ENCODE measurements at places on chromosomes 11 and 22.

GRCh38 chr22:29511126-29511862 is 31.3 kb downstream of the NEFH start:
- no peak for DNase-seq

DNA sequence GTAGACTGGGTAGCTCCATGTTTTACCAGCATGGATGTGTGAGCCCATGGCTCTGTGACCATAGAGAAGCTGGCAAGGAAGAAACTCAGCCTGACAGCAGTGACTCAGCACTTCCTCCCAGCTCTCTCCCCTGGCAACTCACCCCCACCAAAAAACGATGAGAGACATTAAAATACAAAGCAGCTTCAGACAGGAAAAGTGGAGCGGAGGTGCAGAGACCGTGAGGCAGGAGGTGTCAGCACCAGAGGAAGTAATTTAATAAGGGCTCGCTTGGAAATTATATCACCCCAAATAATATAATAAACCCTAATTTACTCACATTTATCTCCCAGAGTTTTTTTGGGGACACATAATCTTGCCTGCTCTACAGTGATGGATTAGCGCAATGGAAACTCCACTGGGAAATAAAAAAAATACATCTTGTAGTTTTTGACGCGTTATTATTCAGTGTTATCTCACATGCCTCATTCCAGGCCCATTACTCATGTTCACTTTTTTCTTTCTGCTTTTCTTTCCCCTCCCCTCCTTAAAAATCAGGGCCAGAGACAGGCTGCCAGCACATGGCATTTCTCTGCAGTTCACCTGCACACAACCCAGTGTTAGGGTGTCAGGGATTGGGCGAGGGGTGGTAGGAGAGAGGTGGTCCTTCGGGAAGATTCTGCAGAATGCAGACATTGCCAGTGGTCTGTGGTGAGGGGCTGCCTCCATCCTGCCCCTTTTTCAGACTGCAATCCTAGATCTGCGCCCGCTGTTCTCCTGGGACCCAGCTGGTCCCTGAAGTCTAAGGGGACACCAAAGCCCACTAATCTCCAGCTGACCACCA is 170.8 kb downstream of the BUD13 start:
- no peak for DNase-seq

GRCh38 chr11:15038963-15039362 is 34.4 kb upstream of the CALCB start:
- DNase-seq, result no peak

- no peak for DNase-seq
Measured at GRCh38 chr11:57474803-57475115, 14.4 kb downstream of the RTN4RL2 start.

DNA sequence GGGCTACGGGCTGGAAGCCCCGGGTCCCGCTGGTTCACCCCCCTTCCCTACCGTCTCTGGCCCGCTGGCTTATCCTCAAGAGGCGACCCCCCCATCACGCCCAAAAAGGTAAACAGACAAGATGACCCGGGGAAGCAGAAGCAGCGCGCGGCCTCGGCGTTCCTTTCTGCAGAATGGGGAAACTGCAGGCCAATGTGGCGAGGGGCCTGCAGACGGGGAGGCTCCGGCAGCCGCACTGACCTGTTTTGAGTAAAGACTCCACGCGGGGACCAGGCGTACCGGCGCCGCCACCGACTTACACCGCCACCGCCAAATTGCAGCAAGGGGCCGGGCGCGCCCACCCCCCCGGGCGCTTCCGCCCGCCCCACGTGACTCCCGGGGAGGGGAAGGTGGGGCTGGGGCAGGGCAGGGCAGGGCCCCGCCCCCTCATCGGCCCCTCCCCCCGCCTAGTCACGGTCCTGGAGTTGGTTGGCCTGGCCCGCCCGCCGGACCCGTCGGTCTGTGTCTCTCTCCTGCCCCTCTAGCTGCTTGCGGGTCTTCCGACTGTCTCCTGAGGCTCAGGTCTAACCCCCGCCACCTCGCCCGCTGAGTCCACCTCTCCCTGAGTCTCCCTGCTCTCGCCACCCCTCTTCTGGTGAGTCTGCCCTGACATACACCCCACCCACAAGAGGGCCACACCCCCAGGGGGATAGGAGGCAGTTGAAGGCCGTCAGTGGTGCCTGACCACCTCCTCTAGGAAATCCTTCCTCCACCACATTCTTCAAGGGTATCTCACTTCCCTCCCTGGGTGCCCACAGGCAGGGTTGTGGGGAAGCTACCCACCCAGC is at the start of gene ARAP1:
Gene ARAP1, minus strand, starts transcription at position 321 of the 827 bp plus-strand sequence. CDS start 25,280 bp downstream, outside the sequence.
- no peak for DNase-seq

GRCh38 chr11:10005955-10006525 is 288.0 kb downstream of the SBF2 start:
- DNase-seq, result no peak

DNA sequence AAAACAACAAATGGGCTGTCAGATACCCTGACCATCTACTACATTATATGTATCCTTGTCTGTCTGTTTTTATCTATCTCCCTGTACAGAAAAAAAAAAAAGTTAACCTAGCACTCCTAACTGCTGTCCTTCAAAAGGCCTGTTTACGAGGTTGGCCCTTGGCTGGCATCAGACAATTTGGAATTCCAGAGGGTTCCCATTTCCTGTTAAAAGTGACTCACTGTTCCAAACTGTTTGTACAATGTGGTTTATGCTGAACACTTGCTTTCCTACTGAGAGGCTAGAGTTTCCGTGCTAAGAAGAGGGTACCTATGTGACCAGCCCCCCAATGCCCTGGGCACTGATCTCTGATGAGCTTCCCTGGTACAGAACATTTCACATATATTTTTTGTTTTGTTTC is 65.9 kb upstream of the HMGXB4 start:
- no peak for DNase-seq

GRCh38 chr22:42734406-42734805 is 13.7 kb upstream of the A4GALT start:
- DNase-seq, result no peak

GRCh38 chr11:2812371-2812991 is 73.1 kb downstream of the CDKN1C start:
- DNase-seq, result no peak

DNA sequence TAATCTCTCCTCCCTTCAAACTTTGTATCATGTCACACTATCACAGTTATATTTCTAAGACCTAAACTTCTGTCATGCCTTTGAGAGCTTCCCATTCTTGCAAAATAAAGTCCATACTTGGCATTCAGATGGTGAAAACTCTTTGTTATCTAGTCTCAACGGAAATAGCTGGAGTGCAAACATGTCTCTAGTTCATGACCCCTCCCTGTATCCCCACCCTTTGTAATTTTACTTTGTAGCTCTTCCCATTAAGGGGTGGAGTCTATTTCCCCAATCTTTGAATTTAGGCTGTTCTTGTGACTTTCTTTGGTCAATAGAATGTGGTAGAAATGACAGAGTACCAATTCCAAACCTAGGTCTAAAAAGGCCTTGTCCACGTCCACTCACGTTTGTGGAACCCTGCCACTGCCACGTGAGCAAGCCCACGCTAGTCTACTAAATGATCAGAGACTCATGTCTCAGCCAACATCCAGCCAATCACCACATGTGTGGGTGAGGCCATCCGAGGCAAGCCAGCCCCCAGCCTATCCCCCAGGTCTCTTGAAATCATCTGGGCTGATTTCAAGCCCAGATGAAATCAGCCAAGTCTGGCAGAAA is 23.4 kb downstream of the SLN start:
- no peak for DNase-seq

GRCh38 chr22:42319386-42319785 is 48.9 kb upstream of the TCF20 start:
- DNase-seq, result no peak

DNA sequence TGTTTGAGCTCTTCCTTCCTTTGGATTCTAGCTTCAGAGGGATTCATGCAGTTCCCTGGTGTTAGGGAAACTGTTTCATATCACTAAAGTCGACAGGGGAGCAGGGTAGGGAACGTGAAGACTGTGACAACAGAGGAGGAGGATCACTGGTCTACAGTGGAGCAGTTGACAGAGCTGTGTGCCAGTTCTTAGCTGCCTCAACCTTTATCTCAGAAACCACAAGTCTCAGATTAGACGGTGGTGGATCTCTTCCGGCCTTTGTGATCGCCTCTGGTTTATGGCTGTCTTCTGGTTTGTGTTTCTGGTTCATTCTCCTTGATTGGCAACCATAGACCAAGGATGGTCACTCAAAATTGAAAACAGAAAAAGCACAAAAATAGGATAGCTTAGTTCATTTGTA is 538.9 kb upstream of the API5 start:
- no peak for DNase-seq

- no peak for DNase-seq
Measured at GRCh38 chr11:65468874-65469333, 29.9 kb upstream of the MALAT1 start.
